ENCODE measurements at places on chromosomes 5 and 9. TPM values are rescaled to one million over a fixed set of nuclear protein-coding genes. Genes with fewer than 3 reads are reported as not detected.

DNA sequence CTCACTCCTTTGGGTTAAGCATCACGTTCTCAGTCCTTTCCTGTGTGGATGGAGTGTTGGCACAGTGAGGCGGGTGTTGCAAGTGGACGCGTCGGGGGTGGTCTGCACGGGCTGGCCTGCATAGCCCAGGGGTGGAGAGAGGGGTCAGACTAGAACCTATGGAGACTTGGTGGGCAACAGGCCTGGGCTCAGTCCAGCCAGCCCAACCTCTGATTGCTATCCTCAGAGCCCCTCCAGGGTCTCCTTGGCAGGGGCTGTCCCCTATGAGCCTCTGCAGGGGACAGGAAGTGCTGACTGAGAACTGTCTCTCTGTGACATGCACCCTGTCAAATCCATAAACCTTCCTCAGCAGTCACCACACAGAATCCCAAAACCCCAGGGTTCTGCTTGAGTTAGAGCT, 2.3 kb downstream of the DCANP1 start:
- DNase-seq = no peak

Gene GRPEL2
- 61.9 TPM for total RNA-seq

DNA sequence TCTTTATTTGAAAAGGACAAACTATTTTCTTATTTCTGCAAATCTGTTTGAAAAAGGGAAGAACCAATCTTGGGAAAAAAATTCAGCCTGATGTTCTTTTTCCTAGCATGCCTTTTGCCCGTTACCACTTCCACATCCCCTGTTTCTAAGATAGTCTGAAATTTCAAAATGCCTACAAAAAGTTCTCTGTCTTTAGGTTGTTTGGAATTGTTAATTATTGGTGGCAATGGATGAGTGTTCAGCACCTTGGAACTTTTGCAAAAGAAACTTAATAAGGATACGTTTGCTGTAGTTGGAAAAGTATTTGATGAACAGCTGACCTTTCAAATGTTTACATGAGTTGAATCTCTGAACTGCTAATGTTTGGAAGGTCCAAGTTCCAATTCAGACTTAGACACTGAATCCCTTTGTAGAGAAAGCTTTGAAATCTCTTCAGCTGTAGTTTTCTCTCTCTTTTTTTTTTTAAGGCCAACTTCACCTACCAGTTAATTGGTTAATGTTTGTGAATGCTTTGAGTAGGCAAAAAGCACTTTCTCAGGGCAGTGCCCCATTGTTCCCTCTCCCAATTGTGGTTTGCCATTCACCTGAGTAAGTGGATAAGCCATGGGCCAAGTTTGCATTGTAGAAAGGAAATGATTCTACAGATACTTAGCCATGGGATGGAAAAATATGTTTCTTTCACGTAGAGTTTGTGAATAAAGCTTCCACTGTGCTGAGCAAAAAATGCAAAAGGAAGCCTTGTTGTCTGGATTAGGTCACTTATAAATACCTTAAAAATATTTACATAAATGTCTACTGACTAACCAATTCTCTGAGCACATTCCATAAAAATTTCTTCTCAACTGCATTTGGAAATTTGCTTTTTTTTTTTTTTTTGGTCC, 156.4 kb upstream of the ELL2 start:
- no peak for DNase-seq

GRCh38 chr9:120308495-120308894, 271.5 kb downstream of the CDK5RAP2 start:
- DNase-seq = no peak

- DNase-seq = no peak
Observed at GRCh38 chr5:31573494-31574142, 41.5 kb downstream of the C5orf22 start.

DNA sequence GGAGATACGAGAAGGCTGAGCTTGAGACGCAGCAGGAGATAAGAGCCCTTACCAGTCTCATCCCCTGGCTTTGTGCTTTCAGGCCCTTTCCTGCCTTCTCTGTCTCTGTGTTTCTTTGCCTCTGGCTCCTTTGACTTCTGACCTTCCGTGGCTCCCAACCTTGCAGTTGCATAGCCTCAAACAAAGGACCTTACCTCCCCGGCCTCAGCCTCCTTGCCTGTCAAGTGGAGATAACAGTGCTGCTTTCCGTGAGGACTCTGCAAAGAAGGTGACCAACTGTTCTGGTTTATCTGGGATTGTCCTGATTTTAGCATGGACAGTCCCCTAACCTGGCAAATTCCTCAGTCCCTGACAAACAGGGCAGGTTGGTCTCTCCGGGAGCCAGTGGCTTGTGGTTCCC, 287.8 kb upstream of the MVB12B start:
- DNase-seq = no peak

Gene FOXD4L3
- not detected for total RNA-seq

Gene GPR150
- total RNA-seq = 0.05 TPM

DNA sequence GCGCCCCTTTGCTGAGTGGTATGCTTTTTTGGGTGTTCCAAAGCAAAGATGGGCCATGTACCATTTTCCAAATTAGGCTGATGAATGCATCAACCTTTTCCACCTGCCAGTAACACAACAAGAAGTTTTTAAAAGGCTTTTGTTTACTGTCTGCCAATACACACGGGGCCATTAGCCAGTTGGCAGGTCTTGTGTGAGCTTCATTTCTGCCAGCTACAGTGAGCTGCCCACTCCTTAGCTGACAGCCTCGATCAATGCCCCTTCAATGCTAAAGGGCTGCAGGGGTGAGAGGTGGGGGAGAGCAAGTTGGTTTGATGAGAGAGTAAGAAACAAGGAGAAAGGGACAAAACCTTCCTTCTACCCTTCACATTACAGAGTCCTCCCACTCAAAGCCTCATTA, 128.7 kb downstream of the C5orf15 start:
- no peak for DNase-seq

GRCh38 chr5:71706906-71707305, 12.2 kb upstream of the CARTPT start:
- DNase-seq = no peak

Gene SLC6A3
- not detected for total RNA-seq

Gene SPIN1
- 79.0 TPM for total RNA-seq

Gene KLHL3
- 32.6 TPM for total RNA-seq

Gene CDX1
- not detected for total RNA-seq

Gene PCDHB8
- 0.34 TPM for total RNA-seq

GRCh38 chr5:107268241-107268640, 402.5 kb downstream of the EFNA5 start:
- DNase-seq = peak; percentile 53

GRCh38 chr5:133642153-133642722, 29.9 kb upstream of the FSTL4 start:
- DNase-seq = no peak

- DNase-seq = no peak
Observed at GRCh38 chr9:109346904-109347303, 26.0 kb upstream of the EPB41L4B start.

- DNase-seq = peak; percentile 76
Observed at GRCh38 chr9:69376651-69377050, 51.6 kb downstream of the ENTREP1 start.

- peak; percentile 4 for DNase-seq
Observed at GRCh38 chr5:56409331-56410190, 176.4 kb upstream of the ANKRD55 start.

Gene DOK3
- total RNA-seq = 2.0 TPM

DNA sequence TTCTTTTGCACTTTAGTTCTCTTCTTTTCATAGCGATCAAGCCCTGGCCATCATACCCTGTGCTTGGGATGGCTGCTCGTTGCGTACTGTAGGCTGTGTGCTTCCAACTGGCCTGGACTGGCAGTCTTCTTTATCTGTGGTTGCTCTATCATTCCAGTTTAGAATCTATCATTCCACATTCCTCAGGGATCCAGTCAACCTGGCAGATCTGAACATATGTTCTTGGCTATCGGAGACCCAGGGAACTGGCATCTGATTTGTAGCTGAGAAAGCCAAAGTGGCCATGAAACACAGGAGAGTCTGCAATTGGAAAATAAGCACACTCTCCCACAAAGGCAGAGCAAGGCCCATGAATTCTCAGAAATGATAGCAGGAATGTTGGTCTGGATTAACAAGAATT, 22.6 kb upstream of the SLC46A2 start:
- no peak for DNase-seq

Gene RUFY1
- total RNA-seq = 67.8 TPM

Gene IL9
- not detected for total RNA-seq
